ENCODE measurements at places on chromosomes 13 and 19.
A peak's percentile ranks its signal among the peaks of the same experiment; 100 is the strongest.

DNA sequence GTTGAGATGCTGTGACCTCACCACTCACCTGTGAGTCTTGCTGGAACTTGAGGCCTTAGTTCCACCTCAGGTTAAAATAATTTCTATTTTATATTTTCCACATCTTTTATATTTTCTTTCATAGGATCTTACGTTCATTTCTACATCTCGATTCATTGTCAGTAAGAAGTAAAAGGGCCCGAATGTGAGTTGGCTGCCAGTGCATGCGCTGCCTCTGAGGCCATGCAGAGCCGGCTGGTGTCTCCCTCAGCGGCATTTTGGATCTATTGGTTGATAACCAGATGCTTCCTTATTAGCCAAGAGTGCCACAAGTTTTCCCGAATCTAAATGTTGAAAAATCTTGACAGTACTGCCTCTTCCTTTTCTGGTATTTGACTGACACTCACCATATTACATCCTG lies 347.3 kb downstream of the TEX29 start:
- no peak for DNase-seq

DNA sequence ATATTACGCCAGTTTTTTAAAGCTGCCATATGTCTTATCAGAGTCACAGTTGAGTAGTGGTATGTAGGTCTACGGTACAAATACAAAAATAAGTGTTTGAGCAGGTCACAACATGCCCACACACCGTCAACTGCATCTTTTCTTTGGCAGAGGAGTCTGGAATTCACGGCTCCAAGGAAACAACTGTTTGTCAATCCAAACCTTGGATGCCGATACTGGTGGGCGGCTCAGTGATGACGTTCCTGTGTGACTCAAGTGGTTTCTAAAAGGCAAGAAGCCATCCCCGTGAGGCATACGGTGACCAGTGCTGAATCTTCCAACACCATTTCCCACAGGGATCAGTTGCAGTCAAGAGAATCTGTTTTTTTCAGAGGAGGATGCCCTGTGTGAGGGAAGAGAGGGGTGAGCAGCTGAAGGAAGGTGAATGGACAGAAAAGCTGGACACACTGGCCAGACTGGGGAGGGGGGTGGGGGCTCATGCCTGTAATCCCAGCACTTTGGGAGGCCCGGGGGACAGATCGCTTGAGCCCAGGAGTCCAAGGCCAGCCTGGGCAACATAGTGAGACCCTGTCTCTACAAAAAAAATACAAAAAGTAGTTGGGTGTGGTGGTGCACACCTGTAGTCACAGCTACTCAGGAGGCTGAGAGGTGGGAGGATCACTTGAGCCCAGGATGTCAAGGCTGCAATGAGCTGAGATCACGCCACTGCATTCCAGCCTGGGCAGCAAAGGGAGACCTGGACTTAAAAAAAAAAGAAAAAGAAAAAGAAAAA lies 22.8 kb upstream of the CEBPG start:
- no peak for DNase-seq

GRCh38 chr13:27621366-27622101 lies at the start of gene POLR1D:
TSS of gene POLR1D (plus strand) at chr13:27621892. CDS start at chr13:27621984, 92 bp downstream.
- peak; percentile 90 for DNase-seq

DNA sequence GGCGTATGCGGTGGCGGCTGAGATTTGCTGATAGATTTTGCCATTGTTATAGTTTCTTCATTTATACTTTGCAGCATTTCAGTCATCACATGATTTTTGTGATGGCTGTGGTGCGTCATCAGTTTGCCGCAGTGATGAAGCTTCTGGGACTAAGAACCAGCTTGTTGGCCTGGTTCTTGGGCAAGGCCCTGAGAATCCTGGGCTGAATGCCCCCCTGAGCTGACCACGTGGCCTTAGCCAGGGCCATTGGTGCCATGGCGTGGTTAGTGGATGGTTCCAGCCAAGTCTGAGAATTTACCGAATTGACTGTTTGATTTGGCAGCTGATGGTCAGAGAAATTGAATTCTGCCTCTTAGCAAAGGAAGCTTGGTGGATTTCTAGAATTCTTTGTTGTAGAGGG lies 17.8 kb downstream of the GATAD2A start:
- DNase-seq: no peak

DNA sequence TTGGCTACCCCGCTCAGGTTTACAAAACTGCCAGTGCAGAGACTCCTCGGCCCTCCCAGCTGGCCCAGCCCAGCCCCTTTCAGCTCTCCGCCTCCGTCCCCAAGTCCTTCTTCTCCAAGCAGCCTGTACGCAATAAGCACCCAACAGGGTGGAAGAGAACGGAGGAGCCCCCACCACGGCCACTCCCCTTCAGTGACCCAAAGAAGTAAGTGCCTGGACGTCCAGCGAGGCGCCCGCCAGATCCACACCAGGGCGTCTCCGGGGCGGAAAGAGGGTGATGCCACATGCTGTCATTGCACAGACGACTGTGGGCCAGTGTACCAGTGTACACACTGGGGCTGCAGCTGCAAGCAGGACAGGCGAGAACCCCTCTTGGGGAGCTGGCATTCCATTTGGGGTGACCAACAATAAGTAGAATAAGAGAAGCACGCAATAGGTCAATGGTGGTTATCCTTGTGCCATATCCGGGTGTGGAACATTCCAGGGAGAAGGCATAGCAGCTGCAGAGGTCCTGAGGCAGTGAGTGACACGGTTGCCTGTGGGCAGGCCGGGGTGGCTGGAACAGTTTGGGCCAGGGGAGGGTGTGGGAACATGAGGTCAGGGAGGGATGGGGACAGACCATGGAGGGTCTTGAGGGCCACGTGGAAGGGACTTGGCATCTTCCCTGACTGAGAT lies 41.3 kb downstream of the DPF1 start:
- DNase-seq: no peak

DNA sequence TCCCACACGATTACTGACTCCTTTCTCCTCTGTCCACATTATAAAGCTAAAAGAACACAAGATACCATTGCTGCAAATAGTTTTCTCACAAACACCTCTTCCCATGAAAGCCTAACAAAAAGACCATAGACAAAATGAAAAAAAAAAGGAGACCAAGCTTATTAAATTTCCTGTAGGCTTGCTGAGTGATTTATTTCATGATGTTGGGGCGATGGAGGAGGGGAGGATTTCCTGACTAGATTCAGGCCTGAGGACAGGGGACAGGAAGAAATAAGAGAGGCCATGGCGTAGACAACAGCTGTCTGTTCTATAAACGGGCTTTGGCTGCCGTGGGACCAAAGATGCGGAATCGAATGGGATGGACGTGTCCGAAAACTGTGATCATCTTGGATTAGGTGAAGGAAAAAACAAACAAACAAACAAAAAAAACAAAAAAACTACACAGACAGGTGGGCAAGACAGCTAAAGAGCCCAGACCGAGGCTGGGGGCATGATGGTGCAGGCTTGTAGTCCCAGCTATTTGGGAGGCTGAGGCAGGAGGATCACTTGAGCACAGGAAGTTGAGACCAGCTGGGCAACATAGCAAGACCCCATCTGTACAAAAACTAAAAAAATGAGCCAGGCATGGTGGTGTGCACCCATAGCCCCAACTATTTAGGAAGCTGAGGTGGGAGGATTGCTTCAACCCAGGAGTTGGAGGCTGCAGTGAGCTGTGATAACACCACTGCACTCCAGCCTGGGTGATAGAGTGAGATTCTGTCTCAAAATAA lies 5.3 kb downstream of the TMPRSS9 start:
- no peak for DNase-seq

DNA sequence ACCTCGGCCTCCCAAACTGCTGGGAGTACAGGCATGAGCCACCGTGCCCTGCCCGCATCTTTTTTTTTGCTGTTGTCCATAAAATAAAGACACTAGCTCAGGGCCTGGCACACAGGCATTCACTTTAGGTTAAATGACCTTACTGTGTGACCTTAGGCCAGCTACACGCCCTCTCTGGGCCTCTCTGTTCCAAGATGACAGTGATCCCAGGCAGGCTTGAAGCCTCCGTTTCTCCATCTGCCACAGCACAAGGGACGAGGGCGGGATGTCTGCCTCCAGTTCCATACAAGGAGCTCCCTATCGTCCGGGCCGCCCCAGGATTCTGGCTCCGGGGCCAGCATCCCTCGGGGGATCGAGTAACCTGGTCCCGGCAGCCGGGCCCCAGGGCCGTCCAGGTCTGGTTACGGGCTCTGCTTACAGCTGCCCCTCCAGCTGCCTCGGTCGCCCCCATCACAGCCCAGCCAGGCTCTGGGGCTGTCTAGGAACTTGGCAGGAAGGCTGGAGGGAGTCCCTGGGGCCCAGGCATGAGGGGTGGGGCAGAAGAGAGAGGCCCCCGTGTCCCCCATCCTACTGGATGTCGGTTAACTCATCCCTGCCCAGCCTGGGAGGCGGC lies 11.9 kb upstream of the SEMA6B start:
- no peak for DNase-seq

GRCh38 chr19:19429361-19429760 lies 23.9 kb downstream of the GATAD2A start:
- DNase-seq: no peak

- no peak for DNase-seq
Observed at GRCh38 chr19:10517760-10518443, 655 bp upstream of the S1PR5 start.

- DNase-seq: no peak
Observed at GRCh38 chr19:36483653-36484052, 5.7 kb downstream of the ZNF566 start.

DNA sequence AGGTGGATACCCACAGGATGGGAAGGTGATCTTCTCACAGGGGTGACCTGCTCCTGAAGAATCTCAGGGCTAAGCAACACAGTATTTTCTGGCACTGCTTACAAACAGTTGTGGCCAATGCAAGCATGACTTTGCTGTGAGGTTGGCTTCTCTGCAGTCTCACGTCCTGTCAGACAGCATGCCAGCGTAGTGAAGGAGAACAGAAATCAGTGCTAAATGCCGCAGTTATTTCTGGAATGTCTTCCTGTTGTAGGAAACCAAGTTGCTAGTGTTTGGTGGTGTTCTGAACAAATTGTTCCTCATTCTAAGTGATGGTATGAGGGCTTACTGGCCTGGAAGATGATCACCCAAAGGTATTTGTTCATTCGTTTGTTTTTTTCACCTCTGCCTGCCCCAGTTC lies 320.1 kb downstream of the MTUS2 start:
- peak; percentile 23 for DNase-seq

DNA sequence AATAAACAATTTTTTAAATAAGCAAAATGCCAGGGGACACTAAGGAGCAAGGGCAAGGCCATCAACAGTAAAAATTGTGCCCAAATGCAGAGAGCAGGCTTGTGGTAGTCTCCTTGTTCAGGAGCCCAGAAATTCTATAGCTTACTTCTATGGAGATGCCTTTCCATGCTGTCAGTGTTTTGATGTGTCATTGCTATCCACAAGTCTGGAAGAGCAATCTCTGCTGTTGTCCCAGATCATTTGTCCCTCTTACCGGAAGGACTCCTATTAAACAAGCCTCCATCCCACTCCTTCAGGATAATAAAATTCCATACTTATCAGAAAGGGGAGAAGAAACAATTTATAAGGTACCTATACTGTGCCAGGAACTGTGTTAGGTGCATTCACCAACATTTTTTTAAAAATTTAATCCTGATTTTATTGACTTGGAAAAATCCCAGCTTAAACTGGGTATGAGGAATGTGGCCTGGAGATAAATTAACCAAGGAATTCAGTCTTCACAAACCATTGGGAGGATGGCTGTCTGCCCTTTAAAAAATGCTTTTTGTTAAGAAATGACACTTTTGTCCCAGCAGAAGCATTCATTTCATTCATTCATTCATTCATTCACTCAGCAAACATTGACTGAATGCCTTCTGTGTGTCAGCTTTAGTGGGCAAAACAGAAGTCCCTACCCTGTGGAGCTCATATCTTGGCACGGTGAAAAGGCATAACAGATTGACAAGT lies 26.8 kb upstream of the CYSLTR2 start:
- no peak for DNase-seq

DNA sequence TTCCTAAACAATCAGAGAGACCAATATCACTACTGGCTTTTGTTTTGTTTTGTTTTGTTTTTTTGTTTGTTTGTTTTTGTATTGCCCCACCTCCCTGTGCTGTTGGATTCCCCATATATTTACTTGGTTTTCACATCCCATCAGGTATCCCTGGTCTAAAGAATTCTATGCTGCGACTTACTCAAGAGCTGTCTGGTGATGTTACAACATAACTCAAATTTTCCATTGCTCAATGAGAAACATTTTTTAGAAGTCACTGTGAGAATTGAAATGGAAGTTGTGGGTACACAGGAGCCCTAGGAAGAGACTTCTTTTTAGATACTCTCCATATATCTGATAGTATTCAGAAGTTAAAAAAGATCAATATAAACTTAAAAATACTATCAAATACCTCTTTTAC lies 181.4 kb downstream of the KLF5 start:
- no peak for DNase-seq

DNA sequence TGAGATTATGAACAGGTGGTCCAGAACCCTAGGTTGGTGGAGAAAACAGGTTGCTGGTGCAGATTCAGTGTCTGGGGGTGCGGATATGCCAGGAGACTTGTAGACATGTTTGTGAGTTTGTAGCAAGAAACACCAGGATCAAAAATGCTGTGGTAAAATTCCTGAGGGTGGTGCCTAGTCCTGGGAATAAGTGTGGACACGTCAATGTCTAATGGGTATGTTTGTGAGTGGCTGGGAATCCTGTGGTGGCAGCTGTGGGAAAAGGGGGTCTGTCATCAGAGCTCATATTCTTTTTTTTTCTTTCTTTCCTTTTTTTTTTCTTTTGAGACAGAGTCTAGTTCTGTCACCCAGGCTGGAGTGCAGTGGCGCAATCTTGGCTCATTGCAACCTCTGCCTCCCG lies 7.2 kb downstream of the ZNF708 start:
- DNase-seq: no peak

DNA sequence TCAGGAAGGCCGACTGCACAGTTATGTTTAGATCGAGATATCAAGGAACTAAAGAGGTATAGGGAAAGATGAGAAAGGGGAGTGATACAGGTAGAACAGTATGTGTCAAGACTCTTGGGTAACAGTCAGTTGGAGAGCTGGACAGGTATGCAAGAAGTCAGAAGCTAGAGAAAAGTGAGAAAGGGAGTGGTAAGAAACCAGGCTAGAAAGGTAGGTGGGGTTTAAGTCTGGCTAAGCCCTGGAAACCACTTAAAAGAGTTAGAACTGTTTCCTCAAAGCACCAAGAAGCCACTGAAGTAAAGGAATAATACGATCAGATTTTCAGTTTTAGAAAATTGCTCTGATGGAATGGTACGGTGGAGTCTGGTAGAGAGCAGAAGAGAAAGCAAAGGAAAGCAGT lies 196.4 kb downstream of the VWA8 start:
- DNase-seq: no peak

GRCh38 chr13:32824061-32824460 lies 192.2 kb upstream of the KL start:
- no peak for DNase-seq

Measured in heart left ventricle (tissue), 16 donors.